T-helper 1 cell (primary cell): ENCODE measurements at places on chromosomes 2 and 18.

GRCh38 chr2:104745846-104746245 lies 108.1 kb upstream of the POU3F3 start:
- DNase-seq, result no peak

- no peak for DNase-seq
These were observed 133.0 kb downstream of the MYO3B start for GRCh38 chr2:170310876-170311502.

DNA sequence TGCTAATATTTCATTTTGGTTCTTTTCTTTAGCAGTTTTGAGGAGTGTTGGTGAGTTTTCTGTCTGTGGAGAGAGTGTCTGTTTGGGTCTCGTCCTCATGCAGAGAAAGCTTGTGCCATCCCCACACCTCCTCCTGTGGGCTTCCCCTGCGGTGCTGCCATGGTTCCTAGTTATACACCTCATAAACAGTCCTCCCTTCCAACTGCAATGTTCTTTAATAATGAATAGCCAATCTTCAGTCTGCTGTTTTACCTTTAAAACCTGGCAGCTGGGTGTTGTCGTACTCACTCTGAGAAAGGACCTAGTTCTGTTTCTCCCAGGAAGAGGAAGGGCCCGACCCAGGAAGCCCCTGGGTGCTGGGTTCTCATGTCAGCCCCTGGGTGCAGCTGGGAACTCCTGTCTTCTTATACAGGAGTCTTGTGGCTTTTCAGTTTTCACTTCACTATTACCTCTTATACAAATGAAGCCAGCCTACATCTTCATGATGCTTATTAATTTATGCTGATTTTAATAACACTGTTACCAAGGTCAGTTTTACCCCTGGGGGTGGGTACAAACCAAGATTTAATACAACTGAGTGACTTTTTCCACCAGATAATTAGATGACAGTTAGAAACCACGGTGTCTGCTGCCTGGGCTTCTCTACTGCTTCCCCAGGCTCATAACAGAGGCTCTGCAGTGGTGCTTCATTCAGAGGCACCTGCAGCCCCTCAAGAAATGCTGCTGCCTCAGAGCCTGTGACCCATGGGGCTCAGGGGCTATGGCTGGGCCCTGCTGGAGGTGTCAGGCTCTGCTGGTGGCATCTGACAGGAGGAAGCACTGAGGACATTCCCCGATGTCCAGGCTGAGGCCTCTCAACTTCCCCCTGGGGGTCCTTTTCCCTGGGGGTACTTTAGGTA lies 59.1 kb downstream of the COA5 start:
- DNase-seq, result no peak

GRCh38 chr2:126707191-126707590 lies 51.2 kb downstream of the GYPC start:
- no peak for DNase-seq

- no peak for DNase-seq
These were observed 45.4 kb downstream of the SOWAHC start for GRCh38 chr2:109659396-109660045.
